ENCODE measurements at places on chromosomes 3 and 15.

GRCh38 chr15:71512682-71513006 lies 297.7 kb upstream of the NR2E3 start:
- no peak for DNase-seq

- DNase-seq: no peak
Observed at GRCh38 chr15:71599418-71600151, 210.8 kb upstream of the NR2E3 start.

- no peak for DNase-seq
Observed at GRCh38 chr3:133966954-133967353, 62.8 kb downstream of the SLCO2A1 start.

GRCh38 chr15:31256378-31257265 lies 70.0 kb upstream of the KLF13 start:
- DNase-seq: no peak

DNA sequence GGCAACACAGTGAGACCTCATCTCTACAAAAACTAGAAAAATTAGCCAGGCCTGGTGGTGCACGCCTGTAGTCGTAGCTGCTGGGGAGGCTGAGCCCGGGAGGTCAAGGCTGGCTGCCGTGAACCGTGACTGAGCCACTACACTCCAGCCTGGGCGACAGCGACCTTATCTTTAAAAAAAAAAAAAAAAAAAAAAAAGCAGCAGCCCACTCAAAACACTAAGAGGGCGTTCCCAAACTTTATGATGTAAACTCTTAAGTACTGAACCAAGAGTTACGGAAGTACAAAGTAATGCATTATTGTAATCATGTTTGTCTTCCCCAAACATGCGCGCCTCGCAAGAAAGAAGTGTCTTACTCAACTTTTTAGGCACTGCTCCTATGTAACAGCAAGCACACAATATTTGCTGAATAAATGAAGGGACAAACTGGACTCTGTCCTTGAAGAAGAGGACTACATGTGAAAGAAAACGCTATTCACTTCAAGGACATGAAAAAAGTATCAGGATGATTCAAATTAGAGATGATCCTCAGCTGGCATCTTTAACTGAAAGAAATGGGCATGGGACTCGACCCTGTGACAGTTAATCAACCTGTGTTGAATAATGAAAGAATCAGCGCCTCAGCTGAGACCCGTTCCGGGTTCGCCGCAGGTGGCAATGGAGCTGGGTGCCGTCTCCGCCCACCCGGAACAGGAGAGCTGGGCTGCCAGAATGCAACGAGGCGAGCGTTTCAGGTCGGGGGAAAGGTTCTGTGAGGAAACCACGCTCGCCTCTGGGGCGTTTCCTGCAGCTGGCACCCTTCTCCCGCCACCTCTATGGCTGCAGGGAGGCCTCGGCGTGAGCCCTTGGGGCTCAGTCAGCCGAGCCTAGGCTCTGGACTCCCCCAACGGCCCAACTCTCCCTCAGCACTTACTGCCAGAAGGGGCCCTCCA lies 718 bp downstream of the SPG11 start:
- peak; percentile 87 for DNase-seq

- DNase-seq: no peak
Observed at GRCh38 chr3:182465301-182466185, 327.8 kb upstream of the ATP11B start.

GRCh38 chr15:77622209-77622933 lies 10.3 kb downstream of the LINGO1 start:
- no peak for DNase-seq

DNA sequence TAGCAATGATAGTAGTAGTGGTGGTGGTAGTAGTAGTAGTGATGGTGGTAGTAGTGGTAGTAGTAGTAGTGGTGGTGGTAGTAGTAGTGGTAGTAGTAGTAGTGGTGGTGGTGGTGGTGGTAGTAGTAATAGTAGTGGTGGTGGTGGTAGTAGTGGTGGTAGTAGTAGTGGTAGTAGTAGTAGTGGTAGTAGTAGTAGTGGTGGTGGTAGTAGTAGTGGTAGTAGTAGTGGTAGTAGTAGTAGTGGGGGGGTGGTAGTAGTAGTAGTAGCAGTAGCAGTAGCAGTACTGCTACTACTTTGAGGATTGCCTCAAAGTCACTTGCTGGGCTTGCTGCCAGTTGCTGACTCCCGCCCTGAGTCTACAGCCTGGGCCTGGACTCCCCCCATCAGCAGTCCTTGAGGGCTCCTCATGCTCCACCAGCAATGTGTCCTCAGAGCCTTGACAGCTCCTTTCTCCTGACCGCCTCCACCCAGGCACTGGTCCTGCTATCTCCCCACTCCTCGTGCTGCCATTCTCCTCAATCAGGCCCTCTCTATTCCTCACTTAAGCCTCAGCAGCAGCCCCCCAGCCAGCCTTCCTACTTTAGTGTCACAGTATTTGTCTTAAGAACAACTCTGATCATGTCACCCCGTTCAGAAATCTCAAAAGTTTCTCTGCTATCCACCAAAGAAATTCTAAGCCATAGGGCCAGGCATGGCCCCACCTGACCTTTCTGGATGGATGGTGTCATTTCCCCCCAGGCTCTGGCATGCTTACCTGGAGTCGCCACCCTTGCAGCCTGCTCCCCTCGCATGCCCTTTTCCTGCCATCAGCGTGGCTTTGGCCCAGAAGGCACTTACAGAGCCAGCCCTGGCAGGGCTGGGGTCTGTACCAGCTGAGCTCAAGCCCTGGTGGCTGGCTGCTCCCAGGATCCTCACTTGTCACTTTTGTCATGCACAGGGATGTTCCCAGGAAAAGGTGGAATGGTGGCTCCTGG lies 45.6 kb downstream of the DLEC1 start:
- DNase-seq: peak; percentile 13

- no peak for DNase-seq
Observed at GRCh38 chr3:177802151-177802900, 605.0 kb upstream of the TBL1XR1 start.

DNA sequence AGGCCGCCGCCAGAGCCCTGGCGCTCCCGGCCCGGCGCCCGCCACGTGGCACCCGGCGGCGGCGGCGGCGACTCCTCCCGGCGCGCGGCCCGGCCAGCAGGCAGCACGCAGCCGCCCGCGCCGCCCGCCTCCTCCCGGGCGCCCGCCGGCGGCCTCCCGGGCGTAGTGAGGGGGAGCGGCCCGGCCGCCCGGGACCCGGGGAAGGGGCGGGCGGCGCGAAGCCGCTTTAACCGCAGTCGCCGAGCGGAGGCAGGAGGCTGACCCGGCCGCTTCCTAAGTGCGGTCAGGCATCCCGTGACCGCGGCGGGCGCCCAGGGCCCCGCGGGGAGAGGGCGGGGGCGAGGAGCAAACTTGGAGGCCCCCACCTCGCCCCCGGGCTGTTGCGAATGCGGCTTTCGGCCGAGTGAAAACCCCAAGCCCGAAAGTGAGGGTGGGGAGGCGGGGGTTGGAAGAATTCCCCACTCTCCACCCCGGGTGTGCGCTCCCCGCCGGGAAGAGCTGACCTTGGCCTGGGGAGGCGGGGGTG lies 1.7 kb upstream of the HES1 start:
- peak; percentile 76 for DNase-seq

DNA sequence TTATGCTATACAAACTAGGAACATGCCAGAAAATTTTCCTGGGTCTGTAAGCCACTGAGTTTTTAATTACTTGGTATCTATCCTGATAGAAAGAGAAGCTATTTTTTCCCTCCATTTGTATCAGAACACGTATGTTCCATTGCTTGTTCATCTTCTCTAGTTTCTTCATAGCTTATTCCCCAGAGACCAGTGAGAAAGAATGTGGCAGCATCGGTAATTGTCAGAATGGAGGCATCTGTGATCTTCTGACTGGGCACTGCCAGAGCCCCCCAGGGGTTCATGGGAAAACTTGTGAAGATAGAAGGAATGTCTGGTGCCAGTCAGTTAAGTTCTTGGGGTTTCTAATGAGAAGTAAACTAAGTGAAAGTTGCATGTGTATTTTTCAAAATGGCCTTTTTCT lies 720.2 kb upstream of the GOLIM4 start:
- no peak for DNase-seq

DNA sequence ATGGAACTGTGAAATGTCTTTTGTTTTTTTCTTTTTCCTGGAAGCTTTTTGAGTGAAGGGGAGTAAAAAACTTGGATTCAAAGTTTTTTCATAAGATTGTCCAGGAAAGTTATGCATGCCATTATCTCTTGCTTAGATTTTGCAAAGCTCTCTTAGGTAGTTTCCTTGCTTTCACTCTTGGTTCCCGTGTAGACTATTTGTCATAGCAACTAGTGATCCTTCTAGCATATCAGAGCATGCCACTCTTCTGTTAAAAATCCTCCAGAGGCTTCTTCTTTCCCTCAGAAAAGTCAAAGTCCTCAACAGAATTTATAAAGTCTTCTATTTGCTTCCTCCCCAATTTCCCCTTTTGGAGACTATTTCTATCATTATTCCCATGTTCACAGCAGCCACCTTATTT lies 21.1 kb downstream of the GTF2E1 start:
- DNase-seq: no peak

GRCh38 chr3:143763564-143764162 lies 84.6 kb downstream of the SLC9A9 start:
- DNase-seq: no peak

DNA sequence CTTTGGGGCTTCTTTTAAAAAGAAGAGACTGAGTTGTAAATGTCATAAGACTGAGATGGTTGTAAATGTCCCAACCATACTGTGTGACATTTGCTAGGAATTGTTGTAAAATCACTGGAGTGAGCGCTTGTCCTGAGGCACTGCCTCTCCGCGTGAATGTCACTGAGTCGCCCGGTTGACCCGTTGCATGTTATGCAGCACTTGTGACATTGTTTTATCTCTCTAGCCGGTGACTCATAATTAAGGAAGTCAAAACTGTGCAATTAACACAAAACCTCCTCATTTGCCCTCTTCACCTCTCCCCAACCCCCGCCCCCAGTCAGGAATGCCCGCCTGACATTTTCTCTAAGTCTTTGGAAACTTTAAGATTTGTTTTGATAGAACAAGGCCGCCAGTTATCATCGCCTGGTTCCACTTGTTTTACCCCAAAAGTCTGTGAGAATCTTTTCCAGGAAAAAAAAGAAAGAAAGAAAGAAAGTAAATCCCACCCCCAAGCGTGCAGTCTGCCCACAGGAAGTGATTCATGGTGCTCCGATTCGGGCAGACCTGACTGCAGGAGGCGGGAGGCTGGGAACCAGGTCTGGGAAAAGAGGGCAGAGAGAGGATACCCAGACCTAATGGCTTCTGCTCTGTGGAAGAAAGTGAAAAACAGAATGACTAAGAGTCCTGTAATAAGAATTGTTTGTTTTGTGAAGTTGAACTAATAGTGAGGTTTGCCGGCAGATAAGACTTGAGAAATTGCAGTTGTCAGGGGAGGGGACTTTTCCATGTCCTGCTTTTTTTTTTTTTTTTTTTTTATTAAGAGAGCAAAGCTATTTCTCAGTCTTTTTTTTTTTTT lies 84.8 kb downstream of the SMAD3 start:
- DNase-seq: no peak

DNA sequence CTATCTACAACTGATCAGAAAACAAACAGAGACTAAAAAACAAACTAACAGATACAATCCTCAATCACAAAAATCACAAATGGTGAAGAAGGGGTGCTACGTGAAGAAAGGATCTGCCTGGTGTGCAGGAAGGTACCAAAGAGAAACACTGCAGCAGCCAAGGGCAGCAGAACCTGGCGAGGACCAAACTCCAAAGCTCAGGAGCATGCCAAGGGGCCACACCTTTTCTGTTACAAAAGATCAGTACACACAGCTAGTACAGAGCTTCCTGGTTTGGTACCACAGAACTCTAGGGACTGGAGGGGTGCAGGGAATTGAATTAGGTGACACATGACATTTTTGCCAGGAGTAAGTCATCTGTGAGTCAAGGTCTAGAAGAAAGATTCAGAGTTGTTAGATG lies 107.4 kb upstream of the GRM7 start:
- no peak for DNase-seq

DNA sequence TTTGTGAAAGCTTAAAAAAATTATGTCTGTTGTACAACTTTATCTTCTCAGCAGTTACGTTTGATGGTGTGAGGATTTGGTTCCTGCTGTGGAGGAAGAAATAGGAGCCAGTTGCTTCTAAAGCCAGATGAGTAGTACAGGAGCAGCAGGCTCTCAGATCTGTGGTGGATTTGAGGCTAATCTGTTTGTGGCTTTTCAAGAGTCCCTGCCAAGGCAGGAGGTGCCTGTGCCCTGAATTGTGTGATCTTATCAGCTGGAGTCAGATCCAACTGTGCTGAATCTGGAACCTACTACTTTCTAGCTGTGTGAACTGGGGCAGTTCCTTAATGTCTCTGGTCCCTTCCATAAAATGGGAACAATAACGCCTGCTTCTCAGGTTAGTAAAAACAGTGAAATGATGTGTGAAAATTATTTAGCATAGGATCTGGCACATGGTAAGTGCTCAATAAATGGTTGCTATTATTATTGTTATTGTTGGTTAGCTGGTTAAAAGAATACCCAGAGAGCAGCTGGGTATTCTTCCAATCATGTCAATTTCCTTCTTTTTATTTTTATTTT lies 7.7 kb downstream of the CLDN11 start:
- DNase-seq: no peak

DNA sequence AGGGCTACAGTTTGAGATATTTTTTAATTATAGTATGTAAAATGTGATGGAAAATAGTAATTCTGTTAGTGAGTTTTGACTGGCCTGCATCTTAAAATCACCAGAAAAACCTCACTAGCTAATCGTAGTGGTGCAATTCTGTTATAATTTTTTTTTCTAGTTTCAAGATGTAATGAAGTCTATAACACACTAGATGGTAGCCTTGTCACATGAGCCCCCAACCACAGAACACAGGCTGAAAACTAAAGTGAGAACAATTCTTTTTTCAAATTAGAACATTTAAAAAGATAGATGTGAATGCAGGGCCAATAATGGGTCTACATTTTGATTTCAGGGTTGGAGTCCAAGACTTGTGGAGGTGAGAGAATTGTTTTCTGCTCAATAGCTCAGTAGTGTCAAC lies 83.3 kb upstream of the KCNH8 start:
- DNase-seq: no peak

DNA sequence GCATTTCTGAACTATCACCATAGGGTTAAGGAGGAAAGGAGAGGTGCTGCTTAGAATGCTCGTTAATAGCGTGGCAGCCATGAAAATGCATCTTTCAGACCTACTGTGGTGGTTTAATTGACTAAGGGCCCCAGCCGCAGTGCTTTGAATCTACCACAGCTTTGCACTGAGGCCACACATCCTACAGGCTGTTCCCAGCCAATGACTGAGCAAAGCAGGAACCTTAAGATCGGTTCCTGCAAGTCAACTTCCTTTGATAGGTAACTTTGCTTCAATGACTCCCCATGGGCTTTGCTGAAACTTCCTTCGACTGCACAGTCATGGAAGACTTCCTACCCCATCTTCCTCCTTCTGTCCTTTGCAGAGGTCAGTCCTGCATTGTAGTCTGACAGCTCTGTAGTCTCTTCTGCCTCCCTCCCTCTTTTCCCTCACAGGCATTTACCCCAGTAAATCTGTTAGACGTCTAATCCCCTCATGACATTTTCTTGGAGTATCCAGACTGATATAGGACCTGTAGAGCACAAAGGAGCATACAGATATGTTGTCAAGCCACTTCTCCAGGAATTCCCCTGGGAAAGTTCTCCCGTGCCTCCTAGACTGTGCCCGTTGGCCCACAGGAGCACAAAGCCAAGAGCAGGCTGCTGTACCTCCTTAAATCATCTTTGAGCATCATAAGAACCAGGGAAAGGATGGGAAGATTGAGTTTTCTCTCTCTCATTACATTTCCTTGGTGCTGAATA lies 2.6 kb upstream of the BCL2A1 start:
- no peak for DNase-seq
